Left renal pelvis (tissue), 4 donors: ENCODE measurements at places on chromosomes 7 and 10.

GRCh38 chr7:13563680-13564079, 425.8 kb downstream of the ETV1 start:
- DNase-seq, result no peak

- DNase-seq, result no peak
Measured at GRCh38 chr10:60669501-60669900, 108.8 kb upstream of the CDK1 start.

GRCh38 chr10:128808921-128809440, 658.1 kb upstream of the MGMT start:
- DNase-seq, result no peak

GRCh38 chr10:71021402-71021801, 133.0 kb upstream of the PCBD1 start:
- no peak for DNase-seq

DNA sequence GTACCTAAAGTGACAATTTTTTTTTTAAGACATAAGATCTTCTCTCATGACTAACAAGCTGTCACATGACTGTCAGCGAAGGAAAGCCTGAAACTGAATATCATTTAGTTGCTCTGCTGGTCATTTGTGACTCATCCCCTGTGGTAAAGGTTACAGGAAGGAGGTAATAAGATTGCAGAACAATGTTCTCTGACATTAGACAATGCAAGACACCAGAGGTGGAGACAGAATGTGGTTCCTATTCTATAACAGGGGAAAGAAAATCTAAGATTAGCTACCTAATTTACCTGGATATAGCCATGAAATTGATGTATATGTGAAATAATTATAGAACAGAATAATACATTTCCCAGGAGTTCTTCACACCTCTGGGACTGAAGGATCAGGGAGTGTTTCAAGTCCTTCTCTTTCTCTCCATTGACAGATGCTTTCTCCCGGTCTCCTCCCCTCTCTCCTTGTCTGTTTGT, 47.7 kb downstream of the LRGUK start:
- DNase-seq, result peak; percentile 4

GRCh38 chr7:101720324-101720723, 91.2 kb upstream of the MYL10 start:
- no peak for DNase-seq

GRCh38 chr7:112462236-112462635, 12.0 kb downstream of the IFRD1 start:
- DNase-seq, result no peak

GRCh38 chr7:26681819-26682418, 182.5 kb downstream of the SKAP2 start:
- DNase-seq, result no peak

DNA sequence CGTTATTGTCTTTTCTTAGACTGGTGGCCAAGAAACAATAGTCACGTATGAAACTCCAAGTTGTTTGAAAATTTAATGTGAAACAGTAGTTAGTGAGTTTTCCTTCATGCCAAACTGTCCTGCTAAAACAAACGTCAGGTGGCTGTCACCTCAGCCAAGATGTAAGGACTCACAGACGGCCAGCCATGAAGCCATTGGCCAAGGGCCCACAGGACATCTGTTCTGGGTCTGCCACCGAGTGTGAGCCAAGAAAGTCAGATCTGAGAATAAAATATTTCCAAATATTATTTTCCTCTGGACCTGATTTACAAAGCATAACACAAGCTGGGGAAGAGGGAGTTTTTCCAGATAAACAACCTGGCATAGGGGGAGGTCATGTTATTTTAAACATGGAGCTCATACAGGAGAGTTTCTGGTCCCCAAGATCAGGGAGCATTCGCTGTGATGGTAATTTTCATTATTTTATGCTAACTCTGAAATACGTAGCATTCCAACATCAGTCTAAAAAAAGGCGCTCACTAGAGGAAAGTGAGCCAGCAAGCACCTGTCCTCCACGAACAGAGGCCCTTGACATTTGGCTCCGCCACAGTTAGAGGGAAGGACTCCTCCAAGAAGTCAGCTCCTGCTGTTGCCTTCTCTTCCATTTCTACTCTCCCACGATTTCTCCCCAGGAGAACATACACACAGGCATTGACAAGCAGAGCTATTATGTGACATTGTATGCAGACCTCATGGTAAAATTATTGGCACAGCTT, 38.9 kb upstream of the LANCL2 start:
- no peak for DNase-seq

GRCh38 chr10:58326967-58327381, 7.8 kb upstream of the UBE2D1 start:
- no peak for DNase-seq

- DNase-seq, result no peak
Measured at GRCh38 chr10:9868499-9868898, 1149.2 kb upstream of the CELF2 start.

GRCh38 chr7:95435422-95435780, 573 bp upstream of the PON2 start:
- DNase-seq, result no peak

DNA sequence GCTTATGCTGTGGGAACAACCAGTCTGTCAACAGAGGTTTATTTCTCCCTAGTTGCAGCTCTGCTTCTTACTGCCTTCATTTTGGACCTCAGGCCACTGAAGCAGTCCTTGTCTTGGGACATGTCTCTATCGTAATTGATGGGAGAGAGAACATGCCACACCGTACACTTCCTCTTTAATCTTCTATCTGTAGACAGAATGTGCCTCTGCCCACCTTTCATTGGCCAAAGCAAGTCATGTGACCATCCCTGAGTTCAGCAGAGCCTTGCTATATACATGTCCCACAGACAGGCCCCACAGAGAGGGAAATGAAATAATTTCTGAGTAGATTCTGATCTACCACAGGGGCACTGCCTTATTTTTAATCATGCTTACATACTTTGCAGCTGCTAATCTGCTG, 98.0 kb downstream of the KCND2 start:
- no peak for DNase-seq

DNA sequence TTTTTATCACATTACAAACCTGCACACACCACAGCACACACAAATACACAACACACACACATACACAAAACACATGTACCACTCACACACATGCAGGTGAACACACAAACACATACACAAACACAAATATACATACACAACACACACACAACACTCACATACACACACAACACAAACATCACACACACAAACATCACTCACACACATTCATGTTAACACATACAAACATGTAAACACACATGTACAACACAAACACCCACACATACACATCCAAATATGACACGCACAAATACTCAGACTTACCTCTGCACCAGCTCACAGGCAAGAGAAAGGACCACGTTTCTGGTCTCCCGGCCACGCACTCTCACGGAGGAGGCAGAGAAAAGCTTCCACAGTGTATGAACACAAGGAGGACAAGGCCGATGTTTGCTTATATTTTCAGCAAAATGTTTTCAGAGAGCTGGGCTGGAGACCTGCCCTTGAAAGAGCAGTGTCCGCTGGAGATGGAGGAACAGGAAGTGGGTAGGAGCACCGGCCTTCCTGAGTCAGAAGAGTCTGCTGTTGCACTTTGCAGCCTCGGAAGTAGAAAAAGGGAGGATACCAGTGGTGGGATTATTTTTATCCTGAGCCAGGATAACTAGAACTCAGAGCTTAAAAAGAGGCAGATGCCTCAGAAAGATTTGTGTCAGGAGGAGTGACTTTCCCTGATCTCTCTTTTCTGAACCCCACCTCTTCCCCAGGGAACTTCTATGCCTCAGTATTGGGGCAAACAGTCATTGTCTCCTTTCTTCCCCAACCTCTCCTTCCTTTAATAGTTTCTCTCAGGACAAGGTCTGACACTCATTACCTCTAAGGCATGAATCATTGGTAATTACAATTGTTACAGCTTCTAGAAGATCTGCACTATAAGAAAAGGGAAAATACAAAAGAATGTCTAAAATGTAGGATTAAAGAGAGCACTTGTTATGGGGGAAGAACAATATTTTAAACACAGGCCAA, at the start of gene GIMAP6:
GIMAP6 (minus strand) TSS at position 520 of the 999 bp plus-strand sequence. CDS start 2,243 bp downstream, outside the sequence.
- DNase-seq, result no peak

- DNase-seq, result no peak
Measured at GRCh38 chr10:5829267-5829666, 16.0 kb upstream of the GDI2 start.

GRCh38 chr7:3893789-3894153, 592.7 kb downstream of the SDK1 start:
- DNase-seq, result no peak

- no peak for DNase-seq
Measured at GRCh38 chr10:71585564-71586290, 133.9 kb downstream of the C10orf105 start.

DNA sequence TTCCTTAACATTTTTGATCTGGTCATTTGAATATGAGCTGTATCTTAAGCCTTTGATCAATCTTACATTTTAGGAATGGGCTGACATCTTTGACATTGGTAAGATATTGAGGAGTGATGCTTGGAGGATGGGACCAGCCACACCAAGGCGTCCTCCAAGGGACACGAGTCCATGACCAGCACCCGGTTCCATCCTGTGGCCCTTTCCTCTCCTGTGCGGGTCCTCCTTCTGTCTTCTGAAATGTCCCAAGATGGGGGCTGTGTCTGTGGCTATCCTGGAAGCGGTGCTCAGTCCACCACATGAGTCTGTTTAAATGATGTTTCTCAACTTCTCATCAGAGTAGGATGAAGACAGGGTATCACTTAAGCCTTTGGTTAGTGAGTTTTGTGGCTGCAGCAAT, 67.3 kb upstream of the SHH start:
- no peak for DNase-seq

DNA sequence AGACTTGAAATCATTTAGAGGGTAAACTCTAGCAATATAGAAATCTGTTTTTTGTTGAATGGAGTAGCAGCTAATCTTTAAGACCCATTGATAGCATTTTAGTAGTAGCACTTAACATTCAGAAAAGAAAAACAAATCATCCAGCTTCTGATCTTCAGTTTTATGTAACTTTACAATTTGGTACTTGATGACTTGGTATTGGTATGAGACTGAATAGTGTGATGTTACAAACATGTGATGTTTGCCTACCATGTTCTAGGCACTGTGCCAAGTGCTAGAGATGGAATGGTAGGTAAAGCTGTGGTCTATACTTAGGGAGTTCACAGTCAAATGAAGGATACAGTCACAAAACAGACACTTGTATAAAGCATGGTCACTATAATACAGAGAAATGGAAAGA, 21.3 kb downstream of the ZEB1 start:
- DNase-seq, result no peak

- no peak for DNase-seq
Measured at GRCh38 chr7:46532571-46532970, 611.5 kb upstream of the IGFBP3 start.

GRCh38 chr7:124071843-124072242, 39.0 kb upstream of the TMEM229A start:
- no peak for DNase-seq

GRCh38 chr7:77266291-77266794, 66.7 kb upstream of the FGL2 start:
- DNase-seq, result no peak

DNA sequence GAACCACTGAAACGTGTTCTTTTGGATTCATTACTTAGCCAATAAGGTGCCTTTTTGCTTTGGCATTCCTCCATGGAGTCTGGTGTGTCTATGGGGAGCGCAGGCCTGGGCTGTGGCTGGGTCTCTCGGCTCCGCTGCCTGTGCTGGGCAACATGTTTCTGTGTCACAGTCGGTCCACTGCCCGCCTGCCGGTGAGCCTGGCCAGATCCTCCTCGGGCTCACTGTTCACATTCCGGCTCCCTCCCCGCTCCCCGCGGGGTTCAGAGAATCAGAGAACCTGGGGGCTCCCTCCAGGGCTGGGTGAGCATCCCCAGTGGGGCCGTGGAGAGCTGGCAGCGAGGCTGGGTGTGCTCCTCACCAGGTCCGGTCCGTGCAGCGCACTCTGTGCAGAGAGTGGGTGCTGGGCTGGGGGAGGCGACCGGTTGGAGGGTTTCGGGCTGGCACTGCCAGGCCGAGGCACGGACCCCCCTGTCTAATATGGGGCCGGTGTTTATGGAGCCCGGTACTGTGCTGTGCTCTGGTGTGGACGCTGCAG, 70.4 kb downstream of the INPP5A start:
- no peak for DNase-seq

GRCh38 chr7:68067845-68068244, 1071.2 kb downstream of the TYW1 start:
- no peak for DNase-seq

GRCh38 chr7:16925609-16926008, 43.8 kb upstream of the AGR3 start:
- DNase-seq, result no peak

- DNase-seq, result no peak
Measured at GRCh38 chr7:11846361-11846955, 14.5 kb upstream of the THSD7A start.

GRCh38 chr10:101070098-101070497, 8.3 kb downstream of the KAZALD1 start:
- no peak for DNase-seq

DNA sequence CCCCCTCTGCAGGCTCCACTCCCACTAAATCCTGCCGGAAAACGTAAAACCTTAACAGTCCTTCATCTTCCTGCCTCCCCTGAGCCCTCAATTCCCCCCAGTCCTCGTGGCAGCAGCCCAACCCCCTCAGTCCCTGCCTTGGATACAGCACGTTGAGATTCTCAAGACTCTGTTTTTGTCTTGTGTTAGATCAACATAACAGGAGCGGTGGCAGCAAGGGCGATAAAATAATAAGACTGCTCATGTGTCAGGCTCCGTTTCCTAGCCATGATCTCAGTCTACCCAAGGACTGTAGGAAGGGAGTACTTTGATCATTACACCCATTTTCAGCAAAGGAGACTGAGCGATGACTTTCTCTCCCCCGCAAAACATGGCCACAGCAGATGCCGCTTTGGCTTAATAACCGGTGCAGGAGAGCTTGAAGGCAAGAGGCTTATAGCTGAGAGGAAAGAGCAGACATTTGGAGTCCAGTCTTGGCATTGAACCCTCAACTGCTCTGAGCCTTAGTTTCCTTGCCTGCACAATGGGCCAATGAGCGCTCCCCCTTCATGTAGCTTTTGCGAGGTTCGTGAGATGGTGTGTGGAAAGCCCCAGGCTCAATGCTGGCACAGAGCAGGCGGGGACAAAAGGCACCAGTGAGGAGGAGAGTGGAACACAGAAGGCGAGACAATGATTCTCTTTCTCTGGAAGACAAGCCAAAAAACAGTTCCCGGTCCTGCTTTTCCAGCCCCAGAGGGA, 42.1 kb upstream of the PCBD1 start:
- no peak for DNase-seq

GRCh38 chr10:17910125-17910789, 41.5 kb upstream of the SLC39A12 start:
- no peak for DNase-seq
